ENCODE measurements at places on chromosomes 3 and 15.

GRCh38 chr3:140323561-140323960 is 354.3 kb upstream of the TRIM42 start:
- no peak for DNase-seq

DNA sequence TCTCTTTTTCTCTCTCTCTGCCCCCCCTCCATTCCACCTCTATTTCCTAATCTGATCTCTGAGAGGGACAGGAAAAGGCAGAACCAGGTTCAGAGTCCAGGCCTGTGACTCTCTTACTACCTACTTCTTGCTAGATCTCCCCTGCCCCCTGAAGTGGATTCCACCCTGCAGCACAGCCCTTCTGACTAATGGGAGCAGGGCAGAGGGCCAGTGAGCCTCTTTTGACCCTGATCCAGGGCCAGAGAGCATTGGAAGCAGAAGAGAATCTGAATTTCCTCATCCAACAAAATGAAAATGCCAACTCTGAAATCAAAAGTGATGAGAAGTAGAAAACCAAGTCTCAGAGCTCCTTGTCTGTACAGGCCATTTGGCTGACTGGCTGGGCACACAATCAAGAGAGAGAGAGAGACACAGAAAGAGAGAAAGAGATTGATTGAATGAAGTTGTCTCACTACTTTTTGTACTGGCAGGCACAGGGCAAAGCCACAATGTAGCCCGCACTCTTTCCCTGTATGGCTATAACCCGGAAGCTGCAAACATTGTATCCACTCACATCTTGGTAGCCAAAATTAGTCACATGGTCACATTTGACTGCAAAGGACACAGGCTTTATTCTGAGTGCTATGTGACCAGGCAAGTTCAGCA is 31.6 kb upstream of the GLCE start:
- no peak for DNase-seq

DNA sequence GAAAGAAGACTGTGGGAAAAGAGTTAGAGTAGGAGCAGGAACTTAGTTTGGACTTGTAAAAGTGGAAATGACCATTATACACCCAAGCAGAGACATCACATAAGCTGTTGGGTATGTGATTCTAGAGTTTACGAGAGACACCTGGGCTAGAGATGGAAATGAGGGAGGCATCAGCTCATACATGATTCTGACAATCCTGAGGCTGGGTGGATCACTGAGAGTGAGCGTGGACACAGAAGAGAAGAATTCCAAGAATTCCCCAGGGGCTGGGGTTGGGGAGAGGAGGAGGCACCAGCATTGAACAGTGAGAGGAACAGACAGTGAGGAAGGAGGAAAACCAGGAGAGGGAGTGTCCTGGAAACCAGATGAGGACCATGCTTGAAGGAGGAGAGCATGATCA is 113.5 kb downstream of the KCNAB1 start:
- no peak for DNase-seq

GRCh38 chr3:117955196-117955595 is 1079.5 kb downstream of the IGSF11 start:
- no peak for DNase-seq

DNA sequence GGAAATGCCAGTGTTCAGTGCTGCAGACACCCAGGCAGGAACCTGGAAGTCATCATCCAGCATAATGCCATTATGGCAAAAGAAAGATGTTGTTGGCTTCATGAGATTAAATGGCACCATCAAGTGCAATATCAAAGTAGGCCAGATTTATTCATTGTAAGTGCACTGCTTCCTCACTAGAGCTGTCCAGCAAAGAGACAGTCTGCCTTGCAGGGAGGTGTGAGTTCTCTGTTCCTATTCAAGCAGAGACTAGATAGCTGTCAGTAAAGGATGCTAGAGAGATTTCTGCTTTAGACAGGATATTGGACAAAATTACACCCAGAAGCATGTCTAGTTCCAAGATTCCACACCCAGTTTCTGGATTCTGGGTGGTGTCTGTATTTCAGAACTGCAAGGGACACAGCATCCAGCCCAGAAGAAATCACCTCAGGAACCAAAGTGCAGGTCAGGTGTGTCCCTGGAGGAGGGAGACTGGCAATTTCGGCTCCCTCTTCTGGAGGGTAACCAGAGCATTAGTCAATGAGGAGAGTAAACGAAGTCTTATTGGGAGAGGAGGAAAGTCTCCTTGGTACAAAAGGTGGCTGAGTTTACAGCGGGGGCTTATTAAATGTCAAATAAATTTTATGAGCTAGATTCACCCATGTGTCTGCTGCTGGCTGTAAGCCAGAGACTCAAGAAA is 377.3 kb downstream of the EPHB1 start:
- no peak for DNase-seq

DNA sequence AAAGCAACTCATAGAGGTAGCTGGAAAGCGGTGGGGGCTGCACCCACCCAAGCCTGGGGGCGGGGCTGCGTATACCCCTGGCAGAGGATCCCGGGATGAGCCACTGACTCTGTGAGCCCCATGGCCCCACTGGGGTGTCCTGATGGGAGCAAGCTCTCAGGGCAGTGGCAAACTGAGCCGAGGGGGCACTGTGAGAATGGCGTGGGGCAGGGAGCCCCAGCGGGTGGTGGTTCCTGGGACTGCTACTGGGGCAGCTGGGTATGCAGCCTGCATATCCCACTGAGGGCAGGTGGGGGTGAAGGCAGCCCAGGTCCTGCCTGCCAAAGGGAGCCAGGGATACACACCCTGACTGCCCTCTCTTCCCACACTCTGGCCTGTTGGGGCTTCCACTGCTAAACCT is 59.4 kb downstream of the DNAJB8 start:
- no peak for DNase-seq

DNA sequence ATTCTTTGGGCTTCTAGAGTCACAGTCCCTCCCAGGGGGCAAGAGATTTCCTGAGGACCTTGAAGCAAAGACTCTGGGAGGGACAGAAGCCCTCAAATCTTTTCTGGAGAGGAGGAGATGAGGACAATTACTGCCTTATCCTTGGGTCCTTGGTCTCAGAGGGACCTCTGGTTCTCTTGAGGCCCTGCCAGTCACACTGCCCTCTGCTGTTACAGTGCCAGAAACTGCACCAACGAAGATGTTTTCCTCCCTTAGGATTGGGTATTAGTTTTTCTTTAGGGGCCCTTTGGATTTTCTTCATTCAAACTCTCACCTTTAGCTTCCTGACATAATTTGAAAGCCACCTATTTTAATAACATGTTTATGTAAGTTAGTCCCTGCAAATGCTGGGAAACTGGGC is 58.2 kb upstream of the SCN5A start:
- no peak for DNase-seq

- DNase-seq = no peak
Observed at GRCh38 chr3:40120806-40121205, 188.7 kb upstream of the EIF1B start.

DNA sequence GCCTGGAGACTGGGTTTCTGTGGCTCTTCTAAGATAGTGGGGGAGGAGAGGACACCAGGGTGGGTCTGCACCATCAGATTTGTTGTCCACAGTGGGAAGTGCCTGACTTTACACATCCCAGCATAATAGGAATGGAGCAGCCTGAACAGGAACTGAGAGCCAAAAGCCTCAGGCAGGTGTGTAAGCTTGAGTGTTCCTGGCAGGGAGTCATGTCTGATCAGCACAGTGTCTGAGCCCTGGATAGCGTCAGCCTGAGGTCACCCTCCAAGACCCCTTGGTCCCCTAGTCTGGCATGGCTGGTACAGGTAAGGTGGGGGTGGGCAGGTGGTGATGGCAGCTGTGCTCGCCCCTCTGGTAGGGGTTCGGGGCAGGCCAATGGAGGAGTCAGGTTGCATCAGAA is 20.2 kb downstream of the INSYN1 start:
- no peak for DNase-seq

Data from HAP-1 (cell line).